Activated CD4-positive, alpha-beta T cell treated with anti-CD3 and anti-CD28 coated beads, Interleukin-2, amount 50 U/mL, for 4 hours (primary cell): ENCODE measurements at places on chromosomes 12 and 14.

DNA sequence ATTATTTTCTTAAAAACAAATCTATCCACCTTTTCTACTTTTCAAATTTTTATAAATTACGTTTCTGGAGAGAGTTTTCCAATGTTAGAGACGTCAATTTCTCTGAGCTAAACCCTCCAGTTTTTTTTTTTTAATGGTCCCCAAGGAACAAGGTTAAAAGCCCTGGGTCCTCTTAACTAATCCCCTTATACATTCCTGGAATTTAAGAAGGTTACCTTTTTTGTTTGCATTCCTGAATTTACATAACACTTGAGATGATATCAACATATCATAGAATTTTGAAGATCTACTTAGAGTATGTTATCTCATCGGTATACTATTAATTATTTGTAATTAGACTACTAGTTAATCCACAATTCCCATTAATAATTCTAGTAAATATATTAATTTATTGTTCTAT is 662.2 kb upstream of the LRFN5 start:
- DNase-seq, result no peak

- no peak for DNase-seq
These were observed 19.2 kb downstream of the XRCC3 start for GRCh38 chr14:103696070-103696402.

DNA sequence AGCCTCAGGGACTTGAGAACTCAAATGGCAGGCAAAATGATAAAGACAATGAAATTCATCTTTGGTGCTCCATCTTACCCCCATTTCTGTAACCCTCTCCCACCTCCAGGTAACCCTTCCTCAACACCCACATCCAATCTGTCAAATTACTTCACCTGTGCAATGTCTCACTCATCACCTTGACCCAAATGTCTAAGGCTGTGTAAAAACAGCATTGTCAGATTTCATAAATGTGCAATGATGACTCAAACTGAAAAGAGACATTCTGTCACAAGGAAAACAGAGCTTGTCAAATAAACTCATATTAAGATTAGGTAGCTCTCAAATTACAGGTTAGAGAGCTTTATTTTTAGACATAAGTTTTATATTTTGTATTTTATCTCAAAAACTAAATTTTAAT is 19.9 kb upstream of the COCH start:
- DNase-seq, result no peak

DNA sequence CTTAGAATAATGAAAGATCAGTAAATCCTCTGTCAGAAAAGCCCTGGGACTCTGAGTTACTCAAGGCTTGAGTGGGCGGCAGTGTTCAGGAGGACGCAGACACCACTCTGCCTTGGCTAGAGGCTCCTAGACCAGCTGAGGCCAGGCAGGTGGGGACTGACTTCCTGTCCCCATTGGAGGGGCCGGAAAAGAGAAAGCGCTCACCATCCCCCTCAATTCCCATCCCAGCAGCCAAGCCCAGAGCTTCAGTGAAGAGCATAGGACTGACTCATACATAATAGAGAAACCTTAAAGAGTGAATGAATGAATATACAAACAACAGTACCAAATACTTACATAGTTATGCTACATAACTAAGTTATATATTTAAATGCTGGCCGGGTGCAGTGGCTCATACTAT is 62.0 kb downstream of the PLEKHG7 start:
- no peak for DNase-seq

DNA sequence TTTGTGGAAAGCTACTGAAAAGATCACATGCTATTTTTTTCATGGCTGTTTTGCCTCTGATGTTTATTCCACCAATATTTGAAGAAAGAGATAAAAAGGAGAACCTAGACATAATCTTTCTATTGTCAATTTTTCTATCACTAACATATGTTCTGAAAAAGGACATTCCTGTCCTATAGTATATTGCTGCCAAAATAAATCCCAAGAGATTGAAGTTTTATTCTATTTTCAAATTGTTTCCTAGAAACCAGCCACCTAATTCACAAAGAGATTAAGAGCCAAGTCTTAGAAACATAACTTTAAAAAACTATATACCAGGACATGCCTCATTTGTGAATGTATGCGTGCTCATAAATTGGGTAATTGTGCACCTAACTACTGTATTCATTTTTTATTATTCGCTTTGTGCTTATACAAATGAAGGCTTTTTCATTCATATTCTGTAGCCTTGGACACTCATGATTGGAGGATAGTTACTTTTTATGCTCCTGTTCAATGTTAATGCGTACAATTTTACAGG is 200.7 kb downstream of the FUT8 start:
- no peak for DNase-seq

DNA sequence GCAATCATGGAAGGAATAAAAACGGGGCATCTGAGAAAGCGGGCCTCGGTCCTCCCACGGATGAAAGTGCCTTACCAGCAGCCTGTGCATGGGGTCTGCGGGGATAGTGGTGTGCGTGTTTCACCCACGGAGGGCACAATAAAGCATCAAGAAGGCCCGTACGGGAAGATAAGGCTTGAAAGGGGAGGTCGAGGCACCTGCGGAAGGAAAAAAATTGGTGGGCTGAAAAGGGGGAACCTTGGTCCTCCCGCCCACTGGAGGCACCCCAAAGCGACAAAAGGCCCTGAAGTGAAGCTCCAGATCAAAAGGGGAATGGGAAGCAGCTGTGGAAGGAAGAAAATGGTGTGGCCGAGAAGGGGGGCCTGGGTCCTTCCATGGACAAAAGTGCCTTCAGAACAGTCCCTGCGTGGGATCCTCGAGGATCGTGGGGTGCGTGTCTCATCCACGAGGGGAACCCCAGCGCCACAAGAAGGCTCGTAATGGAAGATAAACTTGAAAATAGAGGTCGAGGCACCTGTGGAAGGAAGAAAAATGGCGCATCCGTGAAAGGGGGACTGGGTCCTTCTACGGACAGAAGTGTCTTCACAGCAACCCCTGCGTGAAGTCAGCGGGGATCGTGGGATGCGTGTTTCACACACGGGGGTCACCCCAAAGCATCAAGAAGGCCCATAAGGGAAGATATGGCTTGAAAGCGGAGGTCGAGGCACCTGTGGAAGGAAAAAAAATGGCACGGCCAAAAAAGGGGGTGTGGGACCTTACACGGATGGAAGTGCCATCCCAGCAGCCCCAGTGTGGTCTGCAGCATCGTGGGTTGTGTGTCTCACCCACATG is 276.9 kb downstream of the ALG10 start:
- no peak for DNase-seq

DNA sequence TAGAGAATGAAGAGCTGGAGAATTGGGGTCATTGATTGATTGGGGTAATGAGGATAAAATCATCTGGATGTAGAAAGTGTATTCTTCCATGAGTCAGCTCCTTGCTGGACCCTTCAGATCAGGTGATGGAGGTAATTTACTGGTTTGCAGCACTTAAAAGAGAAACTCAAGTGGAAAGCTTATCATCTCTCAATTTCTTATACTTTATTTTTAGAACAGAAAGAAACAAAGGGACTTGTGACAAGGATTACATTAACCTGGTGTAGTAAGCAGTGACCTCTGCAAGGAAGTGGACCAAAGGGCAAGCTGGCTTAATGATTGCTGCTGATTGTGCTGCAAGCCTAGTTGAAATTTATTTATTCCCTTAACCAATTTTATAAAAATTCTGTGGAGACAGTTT is 405.0 kb downstream of the TRHDE start:
- DNase-seq, result no peak

DNA sequence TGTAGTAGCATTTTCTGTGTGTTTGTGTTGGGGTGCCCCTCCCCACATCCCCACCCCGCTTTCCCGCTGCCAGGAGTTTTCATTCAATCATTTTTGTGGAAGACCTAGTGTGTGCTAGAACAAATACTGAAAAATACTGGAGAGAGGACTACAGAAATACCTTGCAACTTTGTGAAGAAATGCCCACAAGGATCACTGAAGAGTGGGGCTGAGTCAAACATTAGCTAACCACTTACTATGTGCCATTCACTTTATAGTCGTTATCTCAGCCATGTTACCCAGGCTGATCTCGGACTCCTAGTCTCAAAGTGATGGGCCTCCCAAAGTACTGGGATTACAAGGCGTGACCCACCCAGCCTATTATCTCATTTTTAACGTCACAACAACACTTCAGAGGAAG is 559 bp upstream of the LMBR1L start:
- DNase-seq, result no peak

GRCh38 chr12:57575771-57576612 is 15.0 kb upstream of the PIP4K2C start:
- no peak for DNase-seq

DNA sequence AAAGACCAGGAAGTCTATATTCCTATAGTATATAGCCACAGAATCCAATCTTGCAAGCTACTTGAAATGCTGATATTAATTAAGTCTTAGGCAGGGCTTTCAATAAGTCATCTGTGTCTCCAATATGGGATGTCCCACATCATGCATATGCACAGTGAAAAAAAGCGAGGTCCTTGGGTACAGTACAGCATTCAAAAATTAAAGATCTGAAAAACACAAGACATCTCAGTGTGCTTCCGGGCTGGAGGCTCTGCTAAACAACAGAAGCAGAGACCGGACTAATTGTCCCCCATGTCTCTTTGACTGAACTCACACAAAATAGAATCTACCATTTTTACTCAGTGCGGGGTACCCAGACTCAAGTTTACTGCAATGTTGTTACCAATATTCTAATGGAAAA is 156.0 kb downstream of the DAD1 start:
- DNase-seq, result no peak

DNA sequence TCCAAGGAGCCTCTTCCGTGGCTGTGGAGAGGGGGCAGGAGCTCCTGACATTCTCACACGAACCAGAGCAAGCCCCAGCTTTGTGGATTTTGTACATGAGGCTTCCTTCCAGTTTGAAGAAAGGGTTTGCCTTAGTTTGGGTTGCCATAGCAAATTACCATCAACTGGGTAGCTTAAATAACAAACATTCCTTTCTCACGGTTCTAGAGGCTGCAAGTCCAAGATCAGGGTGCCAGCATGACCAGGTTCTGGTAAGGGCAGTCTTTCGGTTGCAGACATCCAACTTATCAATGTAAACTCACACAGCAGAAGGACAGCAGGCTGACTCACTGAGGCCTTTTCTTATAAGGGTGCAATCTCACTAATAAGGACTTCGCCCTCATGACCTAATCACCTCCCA is 25.9 kb upstream of the STAB2 start:
- no peak for DNase-seq

DNA sequence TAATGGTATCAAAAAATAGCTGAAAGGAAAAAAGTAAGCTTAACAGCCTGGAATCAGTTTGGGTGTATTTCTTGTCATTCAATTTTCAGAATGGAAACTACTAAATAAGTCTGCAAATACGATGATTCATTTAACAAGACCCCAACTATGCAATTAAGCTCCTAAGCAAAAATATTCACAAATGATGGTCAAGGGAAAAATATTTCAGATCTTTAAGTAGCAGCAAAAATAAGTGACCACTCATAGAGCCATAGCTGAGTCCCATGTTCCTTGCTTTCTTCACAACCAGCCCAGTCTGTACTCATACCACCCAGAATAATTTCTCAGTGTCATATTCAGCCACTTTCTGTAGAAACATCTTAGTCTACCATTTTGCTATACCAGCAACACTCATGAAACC is 185.4 kb downstream of the PPM1H start:
- no peak for DNase-seq

GRCh38 chr12:5562581-5562980 is 130.7 kb downstream of the NTF3 start:
- no peak for DNase-seq

GRCh38 chr14:54922598-54922997 is 20.0 kb upstream of the GCH1 start:
- DNase-seq, result no peak

DNA sequence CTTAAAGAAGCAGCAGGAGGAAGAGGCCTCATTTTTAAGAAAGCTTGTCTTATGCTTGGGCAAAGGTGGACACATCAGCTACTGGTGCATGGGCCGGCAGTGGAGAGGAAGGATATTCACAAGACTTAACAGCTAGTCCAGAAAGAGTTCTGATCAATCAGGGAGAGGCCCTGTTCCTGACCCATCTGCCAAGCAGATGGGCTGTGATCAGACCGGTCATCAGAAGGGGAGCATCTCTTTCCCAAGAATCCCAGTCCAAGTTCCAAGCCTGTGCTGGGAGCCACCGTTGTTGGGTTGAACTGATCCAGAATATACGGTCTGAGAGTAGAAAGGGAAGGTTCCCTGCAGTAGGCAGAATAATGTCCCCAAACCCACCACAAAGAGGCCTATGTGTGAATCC is 32.7 kb upstream of the SOCS2 start:
- DNase-seq, result no peak

GRCh38 chr12:113381220-113381619 is 22.5 kb downstream of the SDS start:
- no peak for DNase-seq

- no peak for DNase-seq
These were observed 37.8 kb downstream of the ERGIC2 start for GRCh38 chr12:29343022-29343799.

DNA sequence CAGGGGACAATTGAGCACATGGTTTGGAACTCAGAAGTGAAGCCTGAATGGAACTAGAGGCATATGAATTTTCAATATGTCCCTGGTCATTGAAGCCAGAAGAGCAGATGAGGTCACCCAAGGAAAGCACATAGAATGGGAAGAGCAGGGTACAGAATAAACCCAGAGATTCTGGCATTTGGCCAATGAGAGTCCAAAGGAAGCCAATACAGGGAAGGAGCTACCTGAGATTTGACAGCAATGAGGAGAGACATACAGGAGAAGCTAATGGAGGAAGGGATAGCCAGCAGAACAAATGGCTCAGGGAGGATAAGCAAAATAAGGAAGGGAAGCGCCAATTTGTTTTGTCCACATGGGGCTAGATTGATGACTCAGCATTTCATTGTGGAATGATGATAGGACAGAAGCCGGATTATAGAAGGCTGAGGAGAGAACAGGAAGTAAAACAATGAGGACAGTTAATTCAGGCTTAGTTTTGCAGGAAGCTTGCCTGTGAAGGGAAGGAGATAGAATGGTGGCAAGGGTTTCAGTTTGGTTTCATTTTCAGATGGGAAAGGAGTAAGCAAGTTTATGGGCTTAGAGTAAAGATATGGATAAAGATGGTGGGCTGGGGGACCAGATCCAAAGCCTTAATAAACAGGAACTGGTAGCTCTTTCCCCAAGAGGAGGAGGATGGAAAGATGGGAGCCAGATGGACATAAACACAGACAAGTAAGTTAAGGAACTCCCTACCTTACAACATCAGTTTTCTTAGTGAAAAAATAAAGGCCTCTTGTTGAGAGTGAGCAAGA is 3.2 kb upstream of the SPTSSA start:
- no peak for DNase-seq

DNA sequence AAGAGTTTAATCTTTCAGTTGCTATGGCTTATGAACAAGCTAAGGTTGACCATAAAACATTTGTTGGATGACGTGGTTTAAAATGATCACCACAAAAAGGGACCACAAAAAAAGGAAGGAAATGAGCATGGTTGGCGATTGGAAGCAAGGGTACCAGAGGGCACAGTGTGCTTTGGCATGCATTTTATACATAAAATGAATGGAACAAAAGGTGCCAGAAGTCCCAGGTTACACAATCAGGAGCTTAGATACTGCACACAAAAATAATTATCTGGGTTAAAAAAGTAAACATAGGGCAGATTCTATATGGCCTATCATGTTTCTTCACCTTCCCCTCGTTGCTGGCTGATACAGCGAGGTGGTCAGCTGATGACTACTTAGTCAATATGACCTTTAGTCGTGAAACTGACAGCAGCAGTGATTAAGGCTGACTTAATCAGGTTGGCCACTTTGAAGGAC is 50.7 kb downstream of the ZC3H14 start:
- DNase-seq, result no peak

GRCh38 chr12:29082522-29082921 is 66.6 kb upstream of the FAR2 start:
- no peak for DNase-seq

- no peak for DNase-seq
These were observed 153.5 kb downstream of the KCNA5 start for GRCh38 chr12:5197131-5197530.

- no peak for DNase-seq
These were observed 7.1 kb downstream of the GMFB start for GRCh38 chr14:54481695-54482094.
